Stimulated activated CD8-positive, alpha-beta memory T cell treated with anti-CD3 and anti-CD28 coated beads, Interleukin-15, amount 100 ng/mL, for 24 hours (primary cell): ENCODE measurements at places on chromosomes 5 and 9.

DNA sequence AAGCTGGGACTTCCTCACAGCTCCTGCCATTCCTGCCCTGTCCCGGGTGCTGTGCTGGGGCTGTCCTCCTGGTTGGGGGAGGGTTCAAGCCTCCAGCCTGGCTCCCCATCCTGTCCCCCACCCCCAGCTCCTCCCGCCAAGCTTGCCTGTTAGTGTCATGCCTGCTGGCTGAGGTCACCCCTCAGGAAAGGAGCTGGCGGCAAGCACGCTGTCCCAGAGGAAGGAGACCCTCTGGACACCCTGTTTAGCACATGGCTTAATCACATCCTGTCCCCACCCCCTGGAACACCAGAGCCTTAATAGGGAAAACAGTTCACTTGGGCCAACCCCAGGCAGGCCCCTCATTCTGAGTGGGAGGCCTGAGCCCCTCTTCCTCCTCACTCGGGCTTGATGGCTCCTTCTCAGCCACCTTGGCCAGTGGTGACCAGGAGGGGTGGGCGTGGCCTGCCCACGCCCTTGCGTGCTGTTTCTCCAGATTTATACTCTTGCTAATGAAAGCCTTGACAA, 9.2 kb upstream of the PHYHD1 start:
- DNase-seq = no peak

- DNase-seq = no peak
Measured at GRCh38 chr5:103362211-103362610, 103.6 kb downstream of the MACIR start.

DNA sequence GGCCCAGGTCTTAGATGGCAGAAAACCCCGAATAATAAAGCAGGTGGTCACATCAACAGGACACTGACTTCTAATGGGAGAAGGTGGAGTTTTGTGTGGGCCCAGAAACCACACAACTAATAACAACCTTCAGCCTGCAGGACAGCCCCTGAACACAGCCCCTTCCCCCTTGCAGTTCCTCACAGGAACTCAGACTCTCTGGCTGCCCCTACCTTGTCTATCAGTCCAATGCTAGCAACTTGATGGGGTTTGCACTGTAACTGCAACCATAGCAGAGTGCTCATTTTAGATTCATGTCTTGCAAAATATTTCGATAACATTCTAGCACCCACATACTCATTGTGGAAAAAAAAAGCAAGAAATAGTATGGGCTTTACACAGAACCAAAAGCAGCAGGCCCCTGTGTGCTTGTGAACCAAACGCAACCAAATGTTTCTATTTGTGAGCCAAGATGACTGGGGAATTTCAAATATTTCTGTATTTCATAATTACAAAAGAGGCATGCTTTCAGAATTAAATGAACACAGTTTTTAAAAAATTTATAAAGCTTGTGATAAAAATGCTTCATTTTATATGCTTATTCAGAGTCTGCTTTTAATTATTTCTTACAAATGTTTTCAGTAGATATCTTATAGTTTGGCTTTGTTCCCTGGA, 62.7 kb upstream of the PDE4D start:
- no peak for DNase-seq

DNA sequence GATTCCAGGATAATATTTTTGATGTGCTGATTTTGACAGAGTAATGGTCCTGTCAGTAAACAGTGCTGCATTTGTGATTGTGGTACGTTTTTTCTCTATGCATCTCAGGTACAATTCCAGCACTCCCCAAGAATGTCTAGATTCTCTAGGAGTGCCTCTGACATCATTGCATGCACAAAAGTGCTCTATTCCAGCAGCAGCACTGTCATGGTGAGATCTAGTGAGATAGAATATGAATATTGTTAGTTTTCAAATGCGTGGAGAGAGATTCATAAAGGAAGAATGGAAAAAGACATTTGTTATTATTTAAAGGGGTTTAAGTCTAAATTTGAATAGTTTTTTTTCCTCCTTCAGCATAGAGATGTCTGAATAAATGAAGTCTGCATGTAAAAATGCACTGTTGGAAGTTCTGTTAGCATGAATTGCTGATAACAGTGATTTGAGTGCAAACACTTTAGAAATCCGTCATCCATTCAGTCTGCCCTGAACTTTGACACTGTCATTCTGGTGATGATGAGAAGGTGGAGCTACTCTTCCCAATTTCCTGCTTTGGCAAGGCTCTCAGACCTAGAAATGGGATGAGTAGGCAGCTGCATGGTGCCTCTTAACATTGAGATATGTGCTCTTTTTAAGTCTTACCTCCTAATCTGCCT, 84.6 kb downstream of the GAPVD1 start:
- DNase-seq = no peak

DNA sequence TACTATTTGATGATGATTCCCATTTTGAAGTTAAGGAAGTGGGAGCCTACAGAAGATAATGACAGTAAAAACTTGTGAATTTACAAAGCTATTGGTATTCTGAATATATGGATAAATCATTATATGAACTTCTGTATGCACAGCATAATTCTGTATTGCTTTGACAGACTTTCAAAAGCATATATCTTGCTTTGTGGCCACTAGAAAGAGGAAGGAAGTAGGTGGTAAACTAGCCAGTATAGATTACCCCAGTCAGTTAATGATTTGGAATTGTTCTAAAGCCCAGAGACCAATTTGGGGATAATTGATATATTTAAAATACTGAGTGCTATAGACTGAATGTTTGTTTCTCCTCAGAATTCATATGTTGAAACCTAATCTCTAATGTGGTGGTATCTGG, 53.0 kb downstream of the NR2F1 start:
- DNase-seq = no peak

DNA sequence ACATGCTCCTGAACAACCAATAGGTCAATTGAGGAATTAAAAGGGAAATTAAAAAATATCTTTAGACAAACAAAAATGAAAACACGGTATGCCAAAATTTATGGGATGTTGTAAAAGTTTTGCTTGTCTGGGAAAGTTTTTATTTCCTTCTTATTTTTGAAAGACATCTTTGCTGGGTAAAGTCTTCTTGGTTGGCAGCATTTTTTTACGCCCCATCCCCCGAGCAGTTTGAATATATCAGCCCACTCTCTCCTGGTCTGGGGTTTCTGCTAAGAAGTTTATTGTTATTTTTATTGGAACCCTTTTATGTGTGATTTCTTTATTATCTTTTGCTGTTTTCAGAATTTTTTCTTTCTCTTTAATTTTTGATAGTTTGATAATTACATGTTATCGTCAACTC, 16.3 kb downstream of the XRCC4 start:
- DNase-seq = no peak

GRCh38 chr5:17413691-17414090, 84.3 kb upstream of the TAF11L2 start:
- DNase-seq = no peak

- DNase-seq = no peak
Measured at GRCh38 chr9:113817171-113817570, 58.9 kb upstream of the ZNF618 start.

- DNase-seq = no peak
Measured at GRCh38 chr9:32706004-32706724, 70.7 kb upstream of the TAF1L start.

DNA sequence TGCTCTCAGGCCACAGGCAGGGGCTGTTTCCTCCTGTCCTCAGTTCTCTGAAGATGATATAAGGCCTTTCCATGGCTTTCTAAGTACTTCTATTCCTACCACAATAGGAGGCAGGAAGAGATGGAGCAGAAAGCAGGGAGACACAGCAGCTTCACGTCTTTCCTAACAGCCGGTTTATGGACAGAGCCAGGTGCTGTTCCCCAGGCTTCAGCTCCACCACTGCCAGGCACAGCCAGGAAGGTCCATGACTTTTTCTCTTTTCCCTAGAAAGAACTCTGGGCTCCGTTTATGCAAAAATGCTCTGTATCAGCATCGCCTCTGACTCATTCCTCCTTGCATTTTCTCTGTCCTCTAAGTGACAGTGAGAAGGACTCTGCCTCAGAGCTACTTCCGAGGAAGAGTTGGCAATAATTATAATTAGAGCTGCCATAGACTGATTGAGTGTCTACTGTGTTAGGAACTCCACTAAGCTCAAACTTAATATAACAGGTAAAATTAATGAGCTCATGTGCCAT, 478.5 kb downstream of the RASEF start:
- no peak for DNase-seq

DNA sequence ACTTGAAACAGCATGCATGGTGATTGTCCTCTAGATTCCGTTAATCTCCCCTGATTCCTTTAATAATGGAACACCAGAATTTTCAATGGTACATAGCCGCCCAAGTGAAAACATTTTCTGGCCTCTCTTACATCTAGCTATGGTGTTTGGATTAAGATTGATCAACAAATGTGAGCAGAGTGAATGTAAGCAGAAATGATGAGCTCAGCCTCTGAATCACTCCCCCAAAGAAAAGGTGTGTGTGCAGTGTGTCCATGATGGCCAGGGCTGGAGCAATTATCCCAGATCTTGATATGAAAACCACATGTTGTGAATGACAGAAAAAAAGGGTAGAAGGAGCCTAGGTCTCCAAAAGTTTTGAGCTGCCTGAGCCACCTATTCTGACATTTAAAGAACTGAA, 55.3 kb downstream of the OR2K2 start:
- DNase-seq = no peak

DNA sequence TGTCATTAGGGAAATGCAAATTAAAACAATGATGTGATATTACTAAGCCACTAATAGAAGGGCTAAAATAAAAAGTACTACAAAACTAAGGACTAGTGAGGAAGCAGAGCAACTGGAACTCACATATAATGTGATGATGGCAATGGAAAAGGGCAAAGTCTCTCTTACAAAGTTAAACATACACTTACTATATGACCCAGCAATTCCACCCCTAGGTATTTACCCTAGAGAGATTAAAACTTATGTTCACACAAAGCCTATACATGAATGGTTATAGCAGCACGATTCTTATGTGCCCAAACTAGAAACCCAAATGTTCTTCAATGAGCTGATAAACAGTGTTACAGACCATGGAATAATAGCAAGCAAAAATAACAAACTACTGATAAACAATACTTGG, 643.7 kb downstream of the TLE1 start:
- DNase-seq = no peak

DNA sequence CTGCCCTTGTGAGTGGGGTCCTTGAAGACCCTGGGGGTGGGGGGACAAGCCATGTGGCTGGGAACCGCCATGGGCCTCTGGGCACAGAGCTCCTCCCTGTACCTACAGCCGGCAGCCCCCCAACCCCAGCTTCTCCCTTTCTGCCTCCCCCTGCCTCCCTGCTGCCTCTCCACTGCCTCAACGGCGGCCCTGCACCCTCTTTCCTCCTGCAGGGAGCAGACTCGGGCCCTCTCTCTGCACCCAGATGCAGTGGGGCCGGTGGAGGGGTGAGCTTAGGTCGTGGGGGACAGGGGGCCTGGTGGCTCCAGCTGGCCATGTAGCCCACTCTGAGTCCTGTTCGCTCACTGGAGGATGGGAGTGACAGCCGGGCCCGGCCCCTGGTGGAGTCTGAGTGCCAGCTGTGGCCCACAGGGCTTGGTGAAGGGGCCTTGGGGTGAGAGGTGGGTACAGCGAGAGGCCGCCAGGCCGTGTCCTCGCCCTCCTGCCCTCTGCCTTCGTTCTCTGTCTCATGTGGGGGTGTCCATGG, 139.3 kb upstream of the COL5A1 start:
- no peak for DNase-seq

DNA sequence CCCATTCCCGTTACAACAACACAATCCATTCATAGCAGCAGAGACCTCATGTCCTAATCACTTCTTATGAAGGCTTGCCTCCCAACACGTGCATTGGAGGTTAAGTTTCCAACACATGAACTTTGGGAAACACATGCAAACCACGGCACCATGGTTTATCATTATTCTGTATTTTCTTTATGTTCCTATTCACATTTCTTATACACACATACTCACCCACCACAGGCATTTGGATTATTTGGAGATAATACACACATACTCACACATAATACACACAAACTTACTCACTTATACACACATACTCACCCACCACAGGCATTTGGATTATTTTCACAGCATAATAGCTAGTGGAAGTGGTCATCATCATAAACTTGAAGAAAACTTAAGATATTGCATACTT, 75.6 kb downstream of the C7 start:
- no peak for DNase-seq

DNA sequence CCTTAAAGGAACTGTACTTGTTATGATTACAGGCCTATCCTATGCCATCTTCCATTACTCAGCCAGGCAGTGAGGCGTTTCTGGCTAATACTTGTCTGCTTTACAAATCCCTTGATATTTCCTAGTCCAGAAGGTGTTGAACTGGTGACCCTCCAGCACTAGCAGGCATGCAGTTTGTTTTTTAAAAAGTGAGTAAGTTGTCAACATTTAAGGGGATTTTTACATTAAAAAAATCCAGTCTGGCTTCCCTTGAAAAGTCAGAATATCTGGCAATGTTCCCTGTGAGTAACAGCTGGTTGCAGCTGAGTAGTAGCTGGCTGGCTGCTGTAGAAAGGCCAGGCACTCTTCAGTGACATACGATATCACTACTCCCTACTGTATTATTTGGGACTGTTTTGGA, 21.8 kb downstream of the GRIN3A start:
- no peak for DNase-seq

- DNase-seq = no peak
Measured at GRCh38 chr5:169299663-169300467, 1.1 kb downstream of the SLIT3 start.

- no peak for DNase-seq
Measured at GRCh38 chr5:136208916-136209315, 16.0 kb upstream of the SMIM32 start.

- DNase-seq = no peak
Measured at GRCh38 chr9:19732441-19732951, 56.3 kb downstream of the SLC24A2 start.
